ENCODE measurements at places on chromosomes 1 and 21.
A peak's percentile ranks its signal among the peaks of the same experiment; 100 is the strongest.

- no peaks in the 10 kb centered on the region for H3K36me3 ChIP-seq
- no peak for DNase-seq
- H3K27me3 ChIP-seq: no peaks in the 10 kb centered on the region
- H3K4me3 ChIP-seq: peak overlapping the region; percentile 14
- no peak overlapping the region for H3K27ac ChIP-seq
- H3K4me1 ChIP-seq: peaks cover 44% of the 10 kb centered on the region
Observed at GRCh38 chr1:64550510-64550909, 80.6 kb downstream of the CACHD1 start.

DNA sequence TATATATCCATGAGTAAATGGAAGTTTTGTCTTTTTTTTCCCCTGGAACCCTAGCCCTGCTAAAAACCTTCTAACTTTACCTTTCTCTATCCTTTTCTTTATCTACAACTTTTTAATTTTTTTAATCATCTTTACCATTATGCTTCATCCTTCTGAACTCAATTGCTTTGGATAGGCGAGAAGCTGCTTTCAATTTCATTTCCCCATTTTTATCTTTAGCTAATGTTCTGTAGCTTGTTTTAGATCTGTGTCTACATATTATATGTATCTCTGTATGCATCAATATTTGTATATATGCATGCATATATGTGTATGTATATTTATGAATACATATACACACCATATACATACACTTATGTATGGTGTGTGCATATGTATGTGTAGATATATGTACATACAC, 57.4 kb downstream of the PTPRC start:
- H3K36me3 ChIP-seq: peaks cover 71% of the 10 kb centered on the region
- peak overlapping the region; percentile 78 for H3K27ac ChIP-seq
- no peak overlapping the region for H3K4me3 ChIP-seq
- H3K27me3 ChIP-seq: no peaks in the 10 kb centered on the region
- DNase-seq: no peak
- peaks cover 77% of the 10 kb centered on the region for H3K4me1 ChIP-seq

- no peaks in the 10 kb centered on the region for H3K36me3 ChIP-seq
- no peak overlapping the region for H3K4me3 ChIP-seq
- H3K4me1 ChIP-seq: no peaks in the 10 kb centered on the region
- no peak for DNase-seq
Observed at GRCh38 chr1:164701189-164701761, 142.3 kb downstream of the PBX1 start.

DNA sequence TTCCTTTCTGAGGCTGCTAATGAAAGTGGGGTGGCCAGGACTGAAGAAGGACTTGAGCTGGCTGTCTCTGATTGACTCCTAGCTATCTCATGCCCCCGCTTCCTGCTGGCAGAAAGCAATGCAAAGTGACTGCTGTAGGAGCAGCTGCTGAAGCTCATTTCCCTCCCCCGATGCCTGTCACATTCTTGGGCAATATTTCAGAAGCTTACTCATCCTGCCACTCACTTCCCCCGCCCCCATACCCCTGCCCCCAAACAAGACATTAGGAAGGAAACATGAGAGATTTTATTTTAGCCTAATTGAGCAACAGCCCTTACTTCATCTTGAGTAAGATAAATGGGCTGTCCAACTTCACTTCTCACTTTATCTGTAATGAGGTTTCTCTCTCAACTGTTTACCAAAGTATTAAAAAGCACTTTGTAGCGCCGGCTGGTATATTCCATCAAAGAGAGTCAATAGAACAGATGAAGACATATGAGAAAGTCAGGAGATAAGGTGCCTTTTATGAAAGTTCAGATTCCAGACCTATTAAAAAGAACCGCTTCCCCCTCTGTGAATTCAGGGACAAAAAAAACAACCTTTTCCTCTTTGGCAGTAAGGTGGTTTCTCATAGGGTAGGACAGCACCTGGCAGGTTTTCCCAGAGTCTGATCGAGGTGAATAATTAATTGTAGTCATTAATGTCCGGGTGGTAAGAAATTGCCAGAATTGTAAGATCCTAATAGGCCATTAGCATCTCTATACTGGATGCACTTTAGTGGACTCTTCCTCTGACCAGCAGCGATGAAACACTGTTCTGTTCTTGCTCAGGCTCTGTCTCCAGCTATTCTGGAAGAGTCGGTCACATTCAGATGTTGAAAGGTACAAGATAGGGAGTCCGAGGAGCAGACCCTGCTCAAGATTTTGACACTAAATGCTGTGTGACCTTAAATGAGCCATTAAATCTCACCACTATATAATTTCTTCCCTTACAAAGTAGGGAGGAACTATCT, 70.2 kb downstream of the SH3GLB1 start:
- peak overlapping the region; percentile 74 for H3K27ac ChIP-seq
- H3K4me1 ChIP-seq: peaks cover 18% of the 10 kb centered on the region
- H3K36me3 ChIP-seq: no peaks in the 10 kb centered on the region
- peak; percentile 60 for DNase-seq
- H3K4me3 ChIP-seq: peak overlapping the region; percentile 53

DNA sequence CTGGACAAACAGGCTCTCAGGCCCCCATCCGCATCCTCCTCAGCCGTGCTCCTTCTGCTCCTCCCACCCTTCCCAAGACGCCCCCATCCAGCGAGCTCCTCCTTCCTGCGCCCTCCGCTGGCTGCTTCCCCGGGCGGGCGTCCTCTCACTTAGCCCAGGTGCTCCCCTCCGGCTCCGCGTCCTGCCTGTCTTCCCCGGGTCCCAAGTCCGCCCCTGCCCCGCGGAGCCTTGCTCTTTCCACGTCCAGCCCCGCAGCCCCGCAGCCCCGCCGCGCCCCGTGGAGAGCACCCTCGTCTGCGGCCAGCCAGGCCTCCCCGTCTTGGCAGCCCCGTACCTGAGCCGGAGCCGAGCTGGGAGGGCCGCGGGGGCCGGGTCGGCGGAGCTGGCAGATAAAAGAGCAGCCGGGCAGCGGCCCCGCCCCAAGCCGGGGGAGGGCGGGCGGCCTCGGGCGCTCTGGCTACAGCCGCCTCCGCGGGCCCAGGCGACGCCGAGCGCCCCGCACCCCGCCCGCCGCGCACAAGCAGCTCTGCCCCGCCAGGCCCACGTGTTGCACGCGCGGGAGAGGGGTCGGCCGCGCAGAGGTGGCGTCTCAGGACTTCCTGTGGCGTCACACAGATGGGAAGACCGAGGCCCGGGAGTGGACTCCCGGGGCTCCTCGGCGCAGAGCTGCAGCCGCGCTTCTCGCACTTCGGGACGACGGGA, at the start of gene PAQR7:
PAQR7 (minus strand) TSS at position 555 of the 702 bp plus-strand sequence. CDS start 11,869 bp downstream, outside the sequence.
- H3K4me3 ChIP-seq: peak within 1 kb of the TSS; percentile 95
- no peaks in the 10 kb centered on the region for H3K36me3 ChIP-seq
- peak within 1 kb of the TSS; percentile 72 for H3K27ac ChIP-seq
- peak; percentile 82 for DNase-seq
- H3K4me1 ChIP-seq: peaks cover 16% of the 10 kb centered on the region

GRCh38 chr1:97006044-97006661, 284.6 kb downstream of the PTBP2 start:
- H3K36me3 ChIP-seq: no peaks in the 10 kb centered on the region
- H3K4me3 ChIP-seq: no peak overlapping the region
- H3K27me3 ChIP-seq: peaks cover 4% of the 10 kb centered on the region
- no peak overlapping the region for H3K27ac ChIP-seq
- DNase-seq: no peak

DNA sequence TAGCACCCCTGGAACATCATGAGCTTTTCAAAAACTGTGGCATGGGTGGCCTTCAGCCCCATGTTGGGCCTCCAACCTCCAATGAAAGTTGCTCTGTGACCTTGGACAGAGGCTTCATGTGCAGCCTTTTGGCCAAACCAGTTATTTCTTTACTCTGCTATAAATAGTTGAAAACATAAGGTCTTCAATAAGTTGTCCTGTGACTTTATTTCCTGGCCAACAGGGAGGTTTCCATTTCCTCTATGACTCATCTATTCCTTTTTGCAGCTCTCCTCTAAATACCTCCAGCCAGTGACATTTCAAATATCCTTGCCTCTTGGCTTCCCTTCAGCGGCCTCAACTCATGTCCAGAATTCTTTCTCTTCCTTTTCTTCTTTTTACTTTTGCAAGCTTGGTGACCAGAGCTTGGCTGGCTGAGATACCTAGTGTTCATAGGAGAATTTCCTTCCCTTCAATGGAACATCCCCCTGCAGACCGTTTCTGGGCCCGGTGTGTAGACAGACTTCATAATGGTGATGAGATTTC, 22.7 kb upstream of the TRIM67 start:
- peaks cover 6% of the 10 kb centered on the region for H3K4me1 ChIP-seq
- peaks cover 2% of the 10 kb centered on the region for H3K36me3 ChIP-seq
- H3K27me3 ChIP-seq: peaks cover 32% of the 10 kb centered on the region

DNA sequence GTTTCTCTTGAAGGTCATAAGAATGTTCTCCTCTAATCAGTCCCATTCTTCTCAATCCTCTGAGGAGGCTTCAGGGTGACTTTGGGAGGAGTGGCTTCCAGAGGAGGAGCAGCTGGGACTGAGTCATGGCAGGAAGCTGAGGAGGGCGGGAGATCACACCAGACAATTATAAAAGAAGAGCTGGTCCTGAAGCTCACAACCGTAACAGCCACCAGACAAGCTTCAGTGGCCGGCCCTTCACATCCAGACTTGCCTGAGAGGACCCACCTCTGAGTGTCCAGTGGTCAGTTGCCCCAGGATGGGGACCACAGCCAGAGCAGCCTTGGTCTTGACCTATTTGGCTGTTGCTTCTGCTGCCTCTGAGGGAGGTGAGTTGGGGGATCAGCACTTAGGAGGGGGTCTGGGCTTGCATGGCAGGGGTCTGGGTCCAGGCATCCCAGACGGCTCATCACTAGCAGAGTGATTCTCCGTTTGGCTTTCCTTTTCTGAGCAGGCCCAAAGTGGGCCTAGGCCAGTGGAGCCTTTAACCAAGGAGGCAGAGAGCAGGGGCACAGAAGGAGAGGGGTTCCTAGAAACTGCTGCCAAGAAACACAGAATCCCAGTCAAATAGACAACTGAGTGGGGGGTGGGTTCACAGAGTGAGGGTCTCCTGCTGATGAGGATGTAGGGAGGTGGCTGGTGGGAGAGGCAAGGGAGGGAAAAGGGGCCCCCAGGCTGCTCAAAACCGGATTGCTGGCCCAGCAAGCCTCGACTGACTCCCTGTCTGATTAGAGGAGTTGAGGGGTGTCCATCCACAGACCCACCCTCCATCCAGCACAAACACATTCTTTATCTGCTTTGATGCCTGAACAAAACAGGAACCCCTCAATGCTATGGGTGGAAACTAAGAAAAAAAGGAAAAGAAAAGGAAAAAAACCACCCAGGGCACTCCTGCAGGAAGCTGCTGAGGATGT, at the start of gene ECM1:
ECM1 (plus strand) TSS at position 198 of the 953 bp plus-strand sequence; CDS start at position 299, 101 bp downstream.
- H3K27ac ChIP-seq: peak within 1 kb of the TSS; percentile 68
- no peak within 1 kb of the TSS for H3K4me3 ChIP-seq
- H3K4me1 ChIP-seq: no peaks in the 10 kb centered on the region
- H3K36me3 ChIP-seq: peaks cover 4% of the 10 kb centered on the region
- H3K27me3 ChIP-seq: no peaks in the 10 kb centered on the region

DNA sequence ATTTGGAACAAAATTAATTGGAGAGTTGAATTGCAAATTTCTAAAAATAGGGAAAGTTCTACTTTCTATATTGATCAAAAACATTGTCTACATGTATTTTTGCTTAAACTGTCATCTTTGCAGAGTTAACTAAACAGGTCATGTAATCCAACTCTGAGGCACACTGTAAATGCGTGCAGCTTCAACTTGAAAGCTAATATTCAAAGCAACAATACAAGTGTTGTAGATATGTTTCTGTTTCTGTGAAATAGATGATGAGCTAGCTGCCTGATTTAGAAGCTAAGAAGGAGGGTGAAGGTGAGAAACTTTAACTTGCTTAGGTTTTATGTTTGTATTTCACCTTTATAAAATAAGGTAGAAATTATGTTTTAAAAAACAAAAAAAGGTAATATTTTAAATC, 77.2 kb downstream of the IVNS1ABP start:
- DNase-seq: no peak
- peaks cover 24% of the 10 kb centered on the region for H3K4me1 ChIP-seq
- peaks cover 3% of the 10 kb centered on the region for H3K36me3 ChIP-seq
- H3K27me3 ChIP-seq: no peaks in the 10 kb centered on the region
- H3K27ac ChIP-seq: no peak overlapping the region

- peaks cover 24% of the 10 kb centered on the region for H3K4me1 ChIP-seq
- DNase-seq: peak; percentile 39
- peaks cover 33% of the 10 kb centered on the region for H3K36me3 ChIP-seq
- peak overlapping the region; percentile 38 for H3K4me3 ChIP-seq
Observed at GRCh38 chr21:33434770-33435360, 31.7 kb downstream of the IFNGR2 start.

GRCh38 chr1:21269461-21270085, 20.7 kb downstream of the ECE1 start:
- no peaks in the 10 kb centered on the region for H3K27me3 ChIP-seq
- peaks cover 55% of the 10 kb centered on the region for H3K36me3 ChIP-seq
- no peak for DNase-seq
- H3K4me1 ChIP-seq: peaks cover 13% of the 10 kb centered on the region
- no peak overlapping the region for H3K27ac ChIP-seq

GRCh38 chr1:204282761-204283221, 69.0 kb upstream of the GOLT1A start:
- no peaks in the 10 kb centered on the region for H3K36me3 ChIP-seq
- H3K4me3 ChIP-seq: no peak overlapping the region
- DNase-seq: no peak

- no peak for DNase-seq
- no peaks in the 10 kb centered on the region for H3K36me3 ChIP-seq
- H3K27me3 ChIP-seq: no peaks in the 10 kb centered on the region
- no peaks in the 10 kb centered on the region for H3K4me1 ChIP-seq
- H3K27ac ChIP-seq: no peak overlapping the region
- H3K4me3 ChIP-seq: no peak overlapping the region
Observed at GRCh38 chr1:59684698-59685097, 130.1 kb upstream of the HOOK1 start.

DNA sequence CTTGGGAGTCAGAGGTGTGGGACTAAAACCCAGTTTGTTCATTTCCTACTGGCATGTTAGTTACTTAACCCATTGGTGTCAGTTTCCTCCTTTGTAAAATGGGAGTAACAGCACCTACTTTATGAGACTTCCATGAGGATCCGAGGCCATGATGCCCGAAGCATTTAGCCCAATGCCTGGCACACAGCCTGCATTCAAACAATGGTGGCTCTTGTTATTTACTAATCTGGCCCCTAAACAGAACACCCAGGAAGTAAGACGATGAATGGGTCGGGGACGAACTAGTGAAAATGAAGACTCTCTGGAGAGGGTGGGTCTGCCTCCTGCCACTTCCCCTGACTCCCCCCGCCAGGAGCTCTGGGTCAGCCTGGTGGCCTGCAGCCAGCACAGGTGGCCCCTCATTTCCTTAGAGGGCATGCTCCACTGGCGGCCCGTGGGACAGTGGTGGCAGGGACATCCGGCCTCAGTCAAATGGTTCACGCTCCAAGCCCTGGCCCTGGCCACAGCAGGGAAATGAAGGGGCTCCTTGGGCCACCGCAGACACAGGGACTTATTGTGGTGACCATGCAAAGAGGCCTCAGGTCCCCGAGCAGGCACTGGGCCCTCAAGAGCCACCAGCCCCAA, 9.5 kb upstream of the TAS1R2 start:
- peaks cover 8% of the 10 kb centered on the region for H3K27me3 ChIP-seq
- DNase-seq: no peak
- no peaks in the 10 kb centered on the region for H3K4me1 ChIP-seq
- H3K4me3 ChIP-seq: no peak overlapping the region
- no peaks in the 10 kb centered on the region for H3K36me3 ChIP-seq
- no peak overlapping the region for H3K27ac ChIP-seq
